ENCODE measurements at places on chromosomes 6 and 20. TPM values are rescaled to one million over a fixed set of nuclear protein-coding genes. Genes with fewer than 3 reads are reported as not detected.

The RBL1 gene
- 5.5 TPM for total RNA-seq

The JARID2 gene
- total RNA-seq = 27.3 TPM

The AGPAT4 gene
- total RNA-seq = 4.1 TPM

The TREML2 gene
- under 0.01 TPM for total RNA-seq

The VEGFA gene
- 779 TPM for total RNA-seq

The NMBR gene
- total RNA-seq = under 0.01 TPM

The EPHA7 gene
- total RNA-seq = under 0.01 TPM

The ARFGEF2 gene
- total RNA-seq = 50.9 TPM

The ZKSCAN8 gene
- total RNA-seq = 7.2 TPM

The PEX6 gene
- 59.4 TPM for total RNA-seq
